ENCODE measurements at places on chromosomes 11 and 22. TPM values are rescaled to one million over a fixed set of nuclear protein-coding genes. Genes with fewer than 3 reads are reported as not detected.

Gene SYT8
- not detected for total RNA-seq

Gene NXPE4
- not detected for total RNA-seq

Gene RGL4
- not detected for total RNA-seq

Gene MIOX
- total RNA-seq: not detected

Gene FGF3
- total RNA-seq: 0.77 TPM

Gene TRIM6
- total RNA-seq: 5.5 TPM

Gene KDELR3
- total RNA-seq: 19.7 TPM

Gene BIRC3
- total RNA-seq: 0.06 TPM

Gene TRIM49
- total RNA-seq: not detected

Gene RTN4RL2
- 0.09 TPM for total RNA-seq

Gene PHF21B
- total RNA-seq: 7.2 TPM

All from cardiac muscle cell (in vitro differentiated cells and primary cell).